ENCODE measurements at places on chromosomes 13 and 19.

DNA sequence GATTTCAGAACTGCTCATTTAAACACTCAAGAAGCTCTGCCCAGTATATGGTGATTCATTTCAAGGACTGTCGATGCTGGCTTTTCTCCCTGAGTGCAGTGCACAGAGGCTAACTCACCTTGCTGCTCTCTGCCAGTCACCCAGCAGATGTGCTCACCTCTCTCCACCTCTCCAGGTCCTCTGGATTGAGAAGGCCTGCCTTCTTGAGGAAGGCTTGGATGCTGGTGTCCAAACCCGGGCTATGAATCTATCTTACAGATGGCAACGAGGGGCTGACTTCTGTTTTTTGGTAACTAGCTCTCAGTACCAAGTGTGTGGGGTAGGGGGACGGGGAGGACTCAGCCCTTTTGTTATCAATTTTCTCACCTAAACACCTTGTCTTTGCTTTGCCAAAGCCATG lies 47.6 kb downstream of the TEX29 start:
- DNase-seq, result no peak

- DNase-seq, result no peak
These were observed 16.6 kb downstream of the GPR12 start for GRCh38 chr13:26743971-26744370.

- no peak for DNase-seq
These were observed 25.3 kb upstream of the GPR183 start for GRCh38 chr13:99332456-99332855.

- DNase-seq, result no peak
These were observed 41.0 kb upstream of the CNMD start for GRCh38 chr13:52780611-52781010.

- DNase-seq, result no peak
These were observed 205.9 kb upstream of the MIR17HG start for GRCh38 chr13:91141543-91142061.

DNA sequence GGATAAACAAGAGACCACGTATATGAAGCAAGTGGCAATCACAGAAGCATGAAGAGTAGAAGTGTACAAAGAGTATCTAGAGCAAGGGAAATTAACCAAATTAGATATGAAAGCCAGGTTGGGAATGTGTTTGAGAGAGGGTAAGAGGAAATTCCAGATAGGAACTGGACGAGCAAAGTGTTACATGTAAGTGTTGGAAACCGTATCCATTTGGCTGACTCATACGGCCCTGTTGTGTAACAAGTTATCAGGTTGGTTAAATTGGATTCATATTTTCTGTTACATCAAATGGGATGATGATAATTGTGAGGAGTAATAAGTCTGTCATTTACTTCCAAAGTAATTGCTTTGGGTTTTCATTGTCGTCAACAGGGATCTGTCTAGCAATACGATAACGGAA lies 46.7 kb downstream of the RXFP2 start:
- no peak for DNase-seq

GRCh38 chr13:109858319-109858718 lies 71.9 kb upstream of the IRS2 start:
- DNase-seq, result no peak

DNA sequence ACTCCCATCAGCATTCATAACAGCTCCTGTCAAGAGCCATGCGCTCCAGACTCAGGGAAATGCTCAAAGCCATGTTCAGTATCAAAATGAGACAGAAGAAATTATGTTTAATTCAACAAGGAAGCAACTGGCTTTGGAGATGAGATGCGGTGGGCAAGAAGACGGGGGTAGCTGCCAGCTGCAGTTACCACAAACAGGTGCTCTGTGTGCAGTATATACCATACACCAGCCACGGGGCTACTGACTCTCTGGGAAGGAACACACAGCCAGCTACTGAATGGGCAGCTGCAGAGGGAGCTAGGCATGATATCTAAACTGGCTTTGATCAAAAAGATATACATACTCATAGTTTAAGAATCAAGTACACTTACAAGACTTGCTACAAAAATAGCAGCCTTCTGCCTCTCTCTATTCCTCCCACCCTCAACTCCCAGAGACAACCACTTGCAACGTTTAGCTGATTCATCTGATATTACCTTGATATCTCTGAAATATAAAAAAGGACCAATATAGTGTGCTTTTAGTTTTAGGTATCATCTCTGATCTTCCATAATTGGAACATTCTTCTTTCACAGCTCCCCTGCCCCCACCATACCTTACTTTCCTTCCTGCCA lies 593.0 kb downstream of the UQCRFS1 start:
- no peak for DNase-seq

- no peak for DNase-seq
These were observed 7.9 kb upstream of the F10 start for GRCh38 chr13:113114511-113115362.

GRCh38 chr13:112910016-112910415 lies 59.0 kb upstream of the MCF2L start:
- no peak for DNase-seq

DNA sequence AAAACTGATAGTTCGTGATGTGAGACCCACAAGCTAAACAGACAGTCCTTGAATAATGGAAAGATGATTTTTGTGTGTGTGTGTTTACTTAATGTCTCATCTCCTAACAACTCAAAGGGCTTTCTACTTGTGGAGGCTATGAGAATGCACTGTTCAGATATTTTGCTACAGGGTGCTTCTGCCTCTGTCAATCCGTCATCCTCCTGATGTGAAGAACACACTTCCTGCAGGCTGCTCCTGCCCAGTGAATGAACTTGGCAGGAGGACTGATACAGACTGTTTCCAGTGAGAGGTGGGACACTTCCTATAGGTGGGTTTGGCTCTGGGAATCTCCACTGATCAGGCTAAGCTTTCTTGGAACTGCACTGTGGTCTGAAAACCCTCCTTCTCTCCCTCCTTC lies 168.4 kb upstream of the STARD13 start:
- DNase-seq, result no peak

GRCh38 chr19:791567-792305 lies 5.5 kb upstream of the PTBP1 start:
- no peak for DNase-seq

Data from stimulated activated CD4-positive, alpha-beta T cell treated with anti-CD3 and anti-CD28 coated beads, TNF-alpha, amount 100 ng/mL, for 4 hours (primary cell).